ENCODE measurements at places on chromosomes 2 and 18.
A peak's percentile ranks its signal among the peaks of the same experiment; 100 is the strongest.

DNA sequence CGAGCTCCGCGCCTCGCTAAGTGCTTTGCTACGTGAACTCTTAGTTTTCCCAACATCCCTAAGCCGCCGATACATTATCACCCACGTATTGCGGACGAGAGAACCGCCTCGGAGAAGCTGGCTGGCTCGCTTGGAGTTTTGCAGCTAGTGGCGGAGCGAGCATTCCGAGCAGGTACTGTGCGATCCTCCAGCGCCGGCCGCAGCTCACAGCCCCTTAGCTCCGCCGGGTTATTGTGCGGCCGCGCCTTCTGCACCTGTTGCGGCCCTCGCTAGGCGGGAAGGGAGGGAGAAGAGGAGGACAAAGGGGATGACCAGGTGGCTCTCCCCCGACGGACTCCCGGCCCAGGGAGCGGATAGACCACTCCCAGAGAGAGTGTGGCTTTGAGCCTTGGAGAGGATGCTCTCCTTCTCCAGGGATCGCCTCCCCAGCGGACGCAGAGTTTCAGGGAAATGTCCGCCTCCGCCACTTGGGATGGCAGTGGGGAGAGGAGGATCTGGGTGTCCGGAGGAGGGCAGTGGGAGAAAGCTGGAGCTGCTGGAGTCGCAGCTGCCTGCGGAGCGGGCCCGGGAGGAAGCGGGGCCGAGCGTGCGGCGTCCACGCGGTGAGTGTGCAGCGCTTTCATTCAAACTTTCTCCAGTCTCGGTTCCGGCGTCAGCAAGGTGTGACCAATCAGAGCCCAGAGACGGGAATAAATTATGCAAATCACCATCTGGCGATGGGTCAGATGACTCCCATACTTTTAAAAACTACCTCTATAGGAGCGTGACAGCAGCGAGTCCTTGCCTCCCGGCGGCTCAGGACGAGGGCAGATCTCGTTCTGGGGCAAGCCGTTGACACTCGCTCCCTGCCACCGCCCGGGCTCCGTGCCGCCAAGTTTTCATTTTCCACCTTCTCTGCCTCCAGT lies at the start of gene LIPG:
LIPG (plus strand) TSS at position 769 of the 905 bp plus-strand sequence. CDS start 252 bp downstream, outside the sequence.
- DNase-seq: peak; percentile 5

DNA sequence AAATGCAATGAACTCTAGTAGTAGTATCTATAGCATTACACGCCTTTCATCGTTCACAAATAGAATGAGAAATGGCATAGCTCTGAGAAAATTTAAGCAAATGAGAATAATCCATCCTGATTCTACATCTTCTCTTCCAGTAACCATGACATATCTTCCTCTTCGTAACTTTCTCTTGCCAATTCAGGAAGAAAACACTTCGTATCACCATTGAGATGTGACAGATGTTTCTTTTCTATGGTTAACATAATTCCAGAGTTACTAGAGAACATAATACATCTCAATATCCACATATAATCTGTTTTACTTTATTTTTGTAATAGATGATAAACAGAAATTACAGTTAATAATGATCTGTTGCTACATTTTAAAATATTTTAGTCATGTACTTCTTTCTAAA lies 1527.4 kb downstream of the LRP1B start:
- no peak for DNase-seq

- no peak for DNase-seq
These were observed 50.8 kb upstream of the TMEM87B start for GRCh38 chr2:112004253-112004645.

- no peak for DNase-seq
These were observed 89.4 kb downstream of the SCN3A start for GRCh38 chr2:165114346-165114939.

DNA sequence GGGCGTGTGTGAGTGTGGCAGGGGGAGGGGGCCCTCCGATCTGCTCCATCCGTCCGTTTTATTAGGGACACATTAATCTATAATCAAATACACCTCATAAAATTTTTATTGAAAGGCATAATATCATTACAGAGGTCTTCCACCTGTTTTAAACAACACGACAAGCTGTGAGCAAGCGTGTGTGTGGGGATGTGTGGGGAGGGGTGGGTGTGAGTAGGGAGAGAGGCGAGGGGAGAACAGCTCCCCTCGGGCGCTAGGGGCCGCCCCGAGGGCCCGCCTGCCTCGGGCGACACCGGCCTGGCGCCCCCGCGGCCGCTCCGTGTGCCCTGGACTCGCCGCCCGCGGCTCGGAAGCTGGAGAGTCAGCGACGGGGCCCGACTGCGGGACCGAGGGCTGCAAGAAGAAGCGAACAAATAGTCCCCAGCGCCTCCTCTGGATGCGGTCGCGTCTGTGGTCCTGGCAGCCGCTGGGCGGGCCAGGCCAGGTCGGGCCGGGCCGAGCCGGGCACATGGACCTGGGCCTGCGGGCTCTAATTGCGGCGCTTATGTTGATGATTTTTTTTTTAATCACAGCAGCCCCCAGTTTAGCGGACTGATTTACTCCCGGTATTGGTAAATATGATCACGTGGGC lies 352 bp upstream of the HOXD9 start:
- no peak for DNase-seq

Data from stimulated activated CD8-positive, alpha-beta memory T cell treated with anti-CD3 and anti-CD28 coated beads, Interleukin-15, amount 100 ng/mL, for 4 hours (primary cell).